ENCODE measurements at places on chromosomes 11 and 22.

DNA sequence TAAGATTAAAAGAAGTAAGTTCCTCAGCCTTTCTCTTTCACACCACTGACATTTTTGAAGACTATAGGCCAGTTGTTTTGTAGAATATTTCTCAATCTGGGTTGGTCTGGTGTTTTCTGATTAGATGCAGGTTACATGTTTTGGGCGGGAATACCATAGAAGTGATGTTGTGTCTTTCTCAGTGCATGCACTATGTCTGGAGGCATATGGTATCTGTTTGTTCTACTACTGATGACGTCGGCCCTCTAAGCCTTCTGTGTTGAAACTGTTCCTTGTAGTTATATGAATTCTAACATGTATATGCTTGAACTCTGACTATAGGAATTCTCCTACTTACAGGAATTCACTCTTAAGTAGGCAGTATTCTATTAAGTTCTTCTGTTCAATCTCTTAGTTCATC lies 21.6 kb downstream of the ZFTA start:
- no peak for DNase-seq

GRCh38 chr11:68214173-68215086 lies 1.3 kb upstream of the KMT5B start:
- peak; percentile 42 for DNase-seq

- DNase-seq: no peak
These were observed 1.6 kb downstream of the SMIM38 start for GRCh38 chr11:69157156-69157821.

- no peak for DNase-seq
These were observed 3.3 kb downstream of the KCTD14 start for GRCh38 chr11:78019808-78020207.

GRCh38 chr11:70590356-70590991 lies 192.1 kb downstream of the CTTN start:
- DNase-seq: no peak

GRCh38 chr22:43862074-43862881 lies at the start of gene SULT4A1:
Gene SULT4A1 (minus strand): TSS chr22:43862513. CDS start chr22:43862382, 131 bp downstream.
- DNase-seq: no peak

GRCh38 chr11:19846654-19847305 lies 134.1 kb downstream of the NAV2 start:
- no peak for DNase-seq

- no peak for DNase-seq
These were observed 25.2 kb upstream of the VPREB1 start for GRCh38 chr22:22219140-22219996.

DNA sequence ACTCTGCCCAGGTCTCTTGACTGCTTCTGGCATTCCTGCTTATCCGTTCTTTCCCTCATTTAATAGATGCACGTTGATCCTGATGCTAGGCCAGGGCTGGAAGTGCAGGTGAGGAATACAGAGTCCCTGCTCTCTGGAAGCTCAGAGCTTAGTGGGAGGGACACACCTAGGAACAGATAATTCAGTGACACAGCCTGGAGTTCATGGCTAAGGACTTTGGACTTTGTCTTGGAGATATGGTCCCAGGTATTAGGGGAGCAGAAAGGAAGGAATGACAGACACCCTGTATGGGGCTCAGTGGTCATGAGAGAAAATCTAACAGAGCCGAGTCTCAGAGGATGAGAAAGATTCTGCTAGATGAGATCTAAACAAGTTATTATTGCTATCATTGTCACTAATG lies 160.6 kb downstream of the PKNOX2 start:
- DNase-seq: no peak

DNA sequence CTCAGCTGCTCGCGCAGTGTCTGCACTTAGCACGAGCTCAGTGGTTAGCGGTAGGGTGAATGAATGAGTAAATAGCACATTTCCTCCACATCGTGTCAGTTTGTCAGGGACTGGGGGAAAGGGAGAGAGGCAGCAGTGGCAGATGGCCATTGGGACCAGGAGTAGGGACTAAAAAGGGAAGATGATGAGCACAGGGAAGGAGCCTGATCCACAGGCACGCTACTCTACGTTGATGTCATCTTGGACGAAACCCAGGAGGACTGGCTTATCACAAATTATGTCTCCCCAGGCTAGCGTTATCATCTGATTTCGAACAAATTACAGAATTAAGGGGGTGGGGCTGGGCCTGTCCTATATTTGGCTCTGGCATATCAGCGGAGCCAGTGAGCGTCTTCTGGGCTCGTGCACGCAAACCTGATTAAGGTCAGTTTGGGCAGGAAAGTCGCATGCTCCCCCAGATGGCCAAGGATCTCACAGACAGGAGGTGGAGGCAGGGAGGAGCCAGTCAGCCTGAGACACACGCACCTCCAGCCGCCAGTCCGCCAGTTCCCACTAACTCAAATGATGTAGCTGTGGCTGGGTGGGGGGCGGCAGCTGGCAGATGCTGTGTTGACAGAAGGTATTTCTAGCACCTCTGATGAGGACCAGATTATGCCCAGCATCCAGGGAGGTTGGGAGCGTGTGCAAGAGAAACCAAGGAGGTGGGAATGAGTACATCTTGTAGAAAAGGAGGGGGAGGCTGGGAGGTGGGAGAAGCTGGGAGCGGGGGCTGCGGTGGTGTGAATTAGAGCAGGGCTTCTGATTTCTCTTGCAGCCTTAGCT lies 97.4 kb upstream of the PRDM11 start:
- no peak for DNase-seq

Data from colonic mucosa (tissue), 4 donors.